ENCODE measurements at places on chromosomes 1 and 21.

DNA sequence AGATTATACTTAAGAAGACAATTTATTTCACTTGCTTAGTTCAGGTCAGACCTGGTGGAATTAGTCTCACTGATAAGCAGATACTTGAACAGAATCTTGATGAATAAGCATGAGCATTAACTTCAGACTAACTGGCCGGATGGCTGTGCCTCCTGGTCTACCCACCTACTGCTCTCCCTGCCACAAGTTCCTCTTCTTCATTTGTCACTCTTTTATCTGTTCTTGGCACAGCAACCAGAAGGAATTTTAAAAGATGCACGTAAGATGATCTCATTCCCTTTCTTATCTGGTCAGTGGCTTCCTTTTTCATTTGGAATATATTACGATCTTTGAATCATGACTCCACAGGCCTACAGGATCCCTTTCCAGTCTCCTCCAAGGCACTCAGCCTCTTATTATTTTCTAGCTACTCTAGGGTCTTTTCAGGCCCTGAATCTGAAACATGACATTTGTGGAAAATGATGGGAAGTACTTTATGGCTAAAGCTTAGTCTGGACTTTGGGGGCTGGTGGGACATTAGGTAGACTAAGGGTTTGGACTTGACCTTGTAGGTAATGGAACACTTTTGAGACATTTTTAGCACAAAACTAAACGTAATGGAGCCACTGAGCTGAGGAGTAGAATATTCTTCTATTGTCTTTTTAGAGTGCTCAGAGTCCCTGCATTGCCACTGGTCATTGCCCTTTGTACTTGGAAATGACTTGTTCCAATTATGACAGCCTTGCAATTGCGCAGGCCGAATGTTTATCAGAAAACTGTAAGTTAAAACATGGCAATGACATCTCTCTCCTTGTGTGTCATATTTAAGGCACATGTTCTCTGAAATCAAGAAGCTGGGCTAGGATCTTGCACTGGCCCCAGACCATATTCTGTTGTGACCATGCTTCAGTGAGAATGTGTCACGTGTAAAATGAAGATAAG lies 16.0 kb downstream of the ST6GALNAC3 start:
- DNase-seq, result no peak

GRCh38 chr1:18234790-18235242 lies 127.2 kb downstream of the IGSF21 start:
- no peak for DNase-seq

DNA sequence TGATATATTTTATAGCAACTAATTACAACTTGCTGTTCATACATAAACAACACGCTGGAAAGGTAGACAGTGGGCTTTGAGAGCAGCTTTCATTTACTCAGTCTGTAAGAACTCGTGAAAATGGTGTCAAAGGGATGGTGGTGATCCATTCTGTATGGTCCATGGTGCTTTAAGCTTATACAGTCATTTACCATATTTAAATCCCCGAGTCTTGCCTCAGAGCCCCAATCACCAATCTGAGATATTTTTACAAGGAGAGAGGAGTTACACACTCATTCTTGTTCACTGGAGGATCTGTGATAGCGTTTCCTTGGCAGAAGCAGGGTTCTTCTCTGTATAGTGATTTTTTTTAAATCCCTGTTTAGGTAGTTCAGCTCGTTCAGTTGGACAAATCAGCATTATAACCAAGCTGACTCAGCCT lies 694.6 kb downstream of the USP25 start:
- no peak for DNase-seq

DNA sequence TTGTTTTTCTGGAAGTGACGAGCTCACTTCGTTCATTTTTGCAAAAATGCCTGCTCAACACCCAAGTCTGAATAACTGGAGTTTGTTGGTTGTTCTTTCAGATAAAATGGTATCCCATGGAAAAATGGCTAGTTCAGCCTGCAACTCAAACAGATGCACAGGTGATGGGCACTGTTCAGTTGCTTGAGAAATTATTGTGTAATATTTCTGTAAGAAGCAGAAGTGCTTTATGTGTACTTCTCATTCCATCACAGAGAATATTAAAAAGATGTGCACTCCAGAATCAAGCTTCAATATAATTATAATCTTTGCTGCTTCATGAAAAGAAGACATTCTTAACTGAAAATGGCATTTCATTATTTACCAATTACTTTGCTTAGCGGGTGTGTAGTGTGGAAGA lies 9.1 kb downstream of the SYT2 start:
- DNase-seq, result no peak

GRCh38 chr21:42746593-42747275 lies 93.3 kb downstream of the PDE9A start:
- no peak for DNase-seq

DNA sequence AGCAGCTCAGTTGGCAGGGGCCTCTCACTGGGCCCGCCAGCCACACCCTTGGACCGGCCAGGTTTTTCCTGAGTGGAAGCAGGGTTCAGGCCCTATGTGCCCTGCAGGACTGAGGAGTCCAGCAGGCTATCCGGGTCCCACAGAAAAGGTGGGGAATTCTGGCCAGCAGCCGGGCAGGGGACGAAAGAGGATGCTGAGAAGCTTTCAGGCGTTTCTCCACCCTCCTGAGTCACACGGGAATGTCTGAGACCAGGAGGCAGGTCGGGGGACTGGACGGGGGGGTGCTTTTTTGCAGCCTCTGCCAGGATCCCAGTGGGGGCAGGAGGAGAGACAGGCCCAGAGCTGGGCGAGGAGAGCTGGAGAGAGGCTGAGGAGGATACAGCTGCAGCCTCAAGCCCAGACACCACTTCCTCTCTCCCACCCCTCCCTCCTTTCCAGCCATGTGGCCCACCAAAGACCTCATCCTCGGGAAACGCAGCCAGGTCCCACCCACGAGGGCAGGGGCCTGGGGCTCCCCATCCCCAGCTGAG lies 105.4 kb downstream of the SPSB1 start:
- DNase-seq, result no peak

DNA sequence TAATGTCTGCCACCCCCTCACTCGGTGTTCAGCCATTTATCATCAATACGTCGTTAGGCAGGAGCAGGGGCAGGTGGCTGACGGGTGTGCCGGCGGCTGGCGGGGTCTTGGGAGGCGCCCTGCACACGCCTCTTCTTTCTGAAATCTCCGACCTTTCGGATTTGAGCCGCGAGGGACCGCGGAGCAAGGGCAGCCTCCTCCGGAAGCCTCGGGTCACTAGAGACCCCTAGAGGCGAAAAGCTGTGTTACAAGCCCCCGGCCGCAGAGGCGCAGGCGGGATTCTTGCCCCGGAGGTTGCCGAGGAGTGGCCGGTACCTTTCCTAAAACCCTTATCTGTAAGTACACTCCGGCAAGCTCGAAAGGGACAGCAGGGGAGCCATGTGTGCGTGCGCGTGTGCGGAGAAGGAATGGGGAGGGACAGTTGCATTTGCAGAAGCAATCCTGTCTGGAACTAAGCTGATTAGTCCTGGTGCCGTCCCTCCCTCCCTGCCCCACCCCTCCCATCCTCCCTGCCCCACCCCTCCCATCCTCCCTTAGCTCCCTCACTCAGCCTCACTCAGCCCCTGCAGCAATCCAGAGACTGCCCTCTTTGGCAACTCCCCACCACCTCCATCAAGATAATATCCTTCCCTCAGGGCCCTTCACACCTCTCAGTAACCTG lies 11.0 kb downstream of the BRINP2 start:
- no peak for DNase-seq

DNA sequence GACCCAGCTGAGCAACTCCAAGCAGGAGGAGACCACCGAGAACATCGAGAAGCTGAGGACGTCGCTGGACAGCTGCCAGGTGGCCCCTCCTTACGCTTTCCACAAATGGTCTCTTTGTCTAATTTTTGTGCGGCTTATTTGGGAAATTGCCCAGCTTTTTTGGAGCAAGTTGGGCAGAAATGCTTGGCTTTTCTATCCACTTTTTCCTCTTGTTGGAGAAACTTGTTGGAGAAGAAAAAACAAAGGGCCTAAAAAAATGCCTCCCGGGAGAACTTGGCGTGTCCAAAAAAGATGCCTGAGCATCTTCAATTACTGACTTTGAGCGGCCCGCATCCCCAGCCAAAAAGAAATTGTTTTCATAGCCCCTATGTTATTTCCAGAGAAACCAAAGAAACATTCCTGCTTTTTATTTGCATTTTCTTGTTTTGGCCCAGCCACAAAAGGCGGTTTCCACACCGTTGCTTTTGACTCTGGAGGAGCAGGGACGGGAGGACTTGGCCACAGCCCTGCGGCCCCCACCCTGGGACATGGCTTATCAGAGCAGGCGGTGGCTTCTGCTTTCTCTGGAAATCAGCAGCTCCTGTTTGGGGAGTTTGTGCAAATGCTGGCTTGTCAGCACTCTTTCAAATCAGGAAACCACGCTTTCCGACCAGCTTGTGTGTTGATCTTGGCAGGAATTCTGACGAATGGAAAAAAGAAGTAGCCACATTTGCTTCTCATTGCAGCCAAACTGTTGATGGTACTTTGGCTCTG lies 81.2 kb upstream of the EFHD2 start:
- DNase-seq, result no peak

- no peak for DNase-seq
Measured at GRCh38 chr21:38734646-38735365, 70.9 kb upstream of the ETS2 start.

DNA sequence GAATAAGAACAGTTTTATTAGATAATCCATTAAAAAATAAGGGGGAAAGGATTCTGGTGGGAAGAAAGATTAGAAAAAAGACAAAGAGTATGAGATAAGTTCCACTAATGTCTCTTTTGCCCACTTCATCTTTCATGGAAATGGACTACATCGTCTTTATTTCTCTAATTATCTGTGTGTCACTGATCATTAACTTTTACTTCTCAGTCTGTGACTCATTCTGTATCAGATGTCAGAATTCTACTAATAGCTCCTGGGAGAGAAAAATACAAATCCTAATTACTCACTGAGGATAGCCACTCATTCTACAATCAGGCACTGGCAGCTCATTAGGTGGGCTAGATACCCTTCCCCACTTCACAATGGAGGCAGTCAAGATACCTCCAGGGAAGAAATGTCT lies 41.7 kb downstream of the ILDR2 start:
- no peak for DNase-seq

DNA sequence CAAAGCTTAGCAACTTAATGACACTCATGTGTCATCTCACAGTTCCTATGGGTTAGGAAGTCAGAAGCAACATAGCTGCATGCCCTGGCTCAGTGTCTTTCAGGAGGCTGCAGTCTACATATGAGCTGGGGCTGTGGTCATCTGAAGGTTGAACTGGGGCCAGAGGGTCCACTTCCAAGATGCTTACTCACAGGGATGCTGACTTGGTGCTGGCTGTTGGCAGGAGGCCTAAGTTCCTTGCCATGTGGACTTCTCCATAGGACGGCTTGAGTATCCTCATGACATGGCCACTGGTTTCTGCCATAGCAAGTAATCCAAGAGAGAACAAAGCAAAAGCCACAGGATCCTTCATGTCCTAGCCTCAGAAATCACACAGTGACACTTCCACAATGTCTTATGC lies 12.1 kb upstream of the FAM43B start:
- no peak for DNase-seq

GRCh38 chr1:234550341-234551031 lies 59.5 kb downstream of the IRF2BP2 start:
- no peak for DNase-seq
